Omental fat pad (tissue), 4 donors: ENCODE measurements at places on chromosomes 5 and 9. TPM values are rescaled to one million over a fixed set of nuclear protein-coding genes. Genes with fewer than 3 reads are reported as not detected.

MLANA gene
- total RNA-seq = not detected

DDX4 gene
- not detected for total RNA-seq

GRCh38 chr5:176186107-176186506 lies 52.1 kb upstream of the SIMC1 start:
- DNase-seq = no peak

LCN15 gene
- total RNA-seq = not detected

GRCh38 chr9:93119953-93120845 lies 13.9 kb downstream of the NINJ1 start:
- peak; percentile 89 for DNase-seq

DNA sequence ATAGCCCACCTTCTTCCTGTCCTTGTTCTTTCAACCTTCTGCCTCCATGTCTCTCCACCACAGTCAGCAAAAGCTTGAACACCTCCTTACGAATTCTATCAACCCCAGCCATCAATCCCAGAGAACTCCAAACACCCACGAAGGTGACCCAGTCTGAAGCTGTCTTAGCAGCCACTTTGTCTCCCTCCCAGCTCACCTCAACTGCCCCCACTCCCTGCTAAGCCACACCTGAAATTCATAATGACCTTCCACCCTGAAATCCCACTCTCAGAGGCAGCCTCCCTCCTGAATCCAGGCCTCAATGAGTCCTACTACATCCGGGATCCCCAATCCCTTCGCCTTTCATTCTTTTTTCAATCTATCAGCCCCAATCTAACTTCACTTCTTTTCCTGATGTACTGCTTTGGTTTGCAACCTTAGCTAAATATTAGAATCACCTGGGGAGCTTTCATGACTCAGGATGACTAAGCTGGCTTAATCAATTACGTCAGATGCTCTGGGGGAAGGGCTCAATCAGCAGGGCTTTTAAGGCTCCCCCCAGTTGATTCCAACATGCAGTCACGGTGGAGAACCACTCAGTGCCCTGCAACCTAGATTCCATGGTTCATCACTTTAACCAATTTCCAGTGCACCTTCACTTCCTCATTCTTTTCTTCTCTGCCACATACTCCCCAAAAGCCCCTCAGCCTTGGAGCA lies 32.2 kb downstream of the BHMT start:
- DNase-seq = no peak

GRCh38 chr5:87541676-87542075 lies 128.9 kb upstream of the CCNH start:
- no peak for DNase-seq

GRCh38 chr9:120477534-120478001 lies 102.4 kb downstream of the CDK5RAP2 start:
- peak; percentile 42 for DNase-seq

DNA sequence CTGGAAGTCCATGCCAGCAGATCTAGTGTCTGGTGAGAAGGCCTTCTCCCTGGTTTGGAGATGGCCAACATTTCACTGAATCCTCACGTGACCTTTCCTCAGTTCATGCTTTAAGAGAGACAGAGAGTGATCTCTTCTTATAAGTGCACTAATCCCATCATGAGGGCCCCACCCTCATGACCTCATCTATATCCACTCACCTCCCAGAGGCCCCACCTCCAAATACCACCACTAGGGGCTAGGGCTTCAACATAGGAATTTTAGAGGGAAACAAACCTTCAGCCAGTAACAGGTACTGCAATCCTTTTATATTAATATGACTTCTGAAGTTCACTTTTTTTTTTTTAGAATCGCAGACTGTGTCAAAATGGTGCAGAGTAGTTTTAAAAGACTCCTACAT lies 496.9 kb upstream of the ADAMTS16 start:
- DNase-seq = no peak

DNA sequence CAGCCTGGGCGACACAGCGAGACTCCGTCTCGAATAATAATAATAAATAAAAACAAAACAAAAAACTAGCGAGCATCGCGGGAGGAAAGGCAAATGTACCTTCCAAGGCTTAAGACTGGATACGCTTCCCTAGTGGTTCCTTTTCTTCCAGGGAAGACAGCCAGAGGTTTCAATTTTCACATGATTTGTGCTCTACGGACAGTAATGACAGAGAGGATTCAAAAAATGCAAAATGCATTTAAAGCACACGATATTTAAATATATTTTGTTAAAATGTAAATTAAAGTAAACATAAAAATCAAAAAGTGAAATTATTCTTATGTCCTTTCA lies 4.3 kb upstream of the TRIM41 start:
- no peak for DNase-seq

DNA sequence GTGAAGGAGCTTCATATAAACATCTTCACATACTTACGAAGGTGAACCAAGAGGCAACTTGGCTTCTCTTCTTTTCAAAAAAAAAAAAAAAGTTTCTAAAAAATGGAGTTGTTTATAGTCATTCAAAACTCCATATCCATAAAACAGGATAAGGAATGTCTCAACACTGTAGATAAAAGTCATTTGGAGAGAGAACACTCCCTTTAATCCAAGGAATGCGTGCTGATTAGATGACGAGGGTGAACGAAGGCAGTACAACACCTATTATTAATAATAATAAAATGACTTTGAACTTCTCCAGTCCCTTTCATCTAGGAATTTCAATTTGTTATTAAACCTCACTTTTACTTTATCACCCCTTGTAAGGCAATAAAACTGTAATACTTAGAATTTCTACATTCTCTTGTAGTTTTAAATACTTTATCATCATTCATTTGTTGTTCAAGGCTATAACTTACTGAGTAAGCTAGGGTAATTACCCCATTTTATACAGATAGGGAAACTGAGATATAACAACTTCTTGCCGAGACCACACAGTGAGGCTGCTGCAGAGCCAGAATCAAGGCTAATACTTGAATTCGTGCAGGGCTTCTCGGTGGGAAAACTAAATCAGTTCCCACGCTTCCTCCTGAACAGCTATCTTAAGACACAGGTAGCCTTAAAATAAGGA lies 377.1 kb downstream of the EFNA5 start:
- no peak for DNase-seq

DNA sequence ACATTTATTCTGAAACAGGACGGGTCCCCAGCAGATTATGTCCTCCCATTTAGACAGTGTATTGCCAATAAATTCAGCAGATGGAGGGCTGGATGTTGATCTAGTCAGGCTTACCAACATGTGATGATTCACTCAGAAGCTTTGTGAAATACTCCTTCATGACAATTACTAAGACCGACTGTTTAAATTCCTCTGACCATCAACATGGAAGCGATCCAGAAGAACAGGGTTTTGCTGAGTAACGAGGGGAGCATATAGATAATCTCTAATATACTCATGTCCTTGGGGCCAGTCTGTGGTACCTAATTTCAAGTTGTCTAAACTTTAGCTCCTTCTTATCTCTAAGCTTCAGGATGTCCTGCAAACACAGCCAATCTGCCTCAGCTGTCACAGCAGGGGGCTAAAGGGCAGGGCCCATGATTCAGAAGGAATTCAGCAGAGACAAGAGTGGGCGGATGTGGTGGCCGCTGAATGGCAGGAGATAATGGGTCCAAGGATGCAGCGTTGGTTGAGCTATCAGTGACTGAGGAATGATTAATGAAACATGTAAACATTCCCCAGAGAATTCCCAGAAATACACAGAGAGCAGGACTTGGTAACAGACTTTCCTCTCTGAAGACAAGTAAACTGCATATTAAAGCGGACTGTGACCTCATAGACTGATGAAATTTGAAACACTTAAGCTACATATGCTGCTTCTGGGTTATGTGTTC lies 109.4 kb downstream of the ANKRD55 start:
- peak; percentile 36 for DNase-seq

DNA sequence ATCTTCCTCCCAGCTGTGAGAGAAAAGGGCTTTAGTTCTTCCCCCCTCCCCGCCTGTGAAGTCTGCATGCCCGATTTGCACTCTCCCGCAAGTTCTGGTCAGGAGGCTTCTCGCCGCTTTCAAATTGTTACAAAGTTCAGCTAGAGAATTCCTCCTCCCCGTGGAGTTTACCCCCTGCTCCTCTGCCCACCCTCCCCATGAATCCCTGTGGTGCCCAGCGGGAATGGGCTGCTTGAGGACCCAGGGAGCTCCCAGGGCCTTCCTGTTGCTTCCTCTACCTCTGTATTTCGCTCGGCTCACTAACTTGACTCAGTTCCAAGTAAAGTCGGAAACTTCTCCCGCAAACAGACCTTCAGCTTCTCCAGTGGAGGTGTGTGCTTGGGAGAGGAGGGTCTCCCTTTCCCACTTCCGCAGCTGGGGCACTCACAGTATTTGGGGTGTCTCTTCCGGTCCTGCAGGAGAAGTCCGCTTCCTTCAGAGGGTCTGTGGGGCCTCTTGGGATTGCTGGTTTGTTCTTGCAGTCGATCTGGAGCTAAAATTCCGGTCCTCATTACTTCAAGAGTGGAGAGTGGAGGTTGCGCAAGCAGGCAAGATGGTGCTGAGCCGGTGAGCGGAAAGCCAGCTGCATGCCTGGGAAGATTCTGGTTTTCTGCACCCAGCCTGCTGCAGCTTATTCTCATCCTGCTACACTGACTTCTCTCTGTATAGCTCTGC lies 97.8 kb downstream of the ADAMTS12 start:
- DNase-seq = no peak

DNA sequence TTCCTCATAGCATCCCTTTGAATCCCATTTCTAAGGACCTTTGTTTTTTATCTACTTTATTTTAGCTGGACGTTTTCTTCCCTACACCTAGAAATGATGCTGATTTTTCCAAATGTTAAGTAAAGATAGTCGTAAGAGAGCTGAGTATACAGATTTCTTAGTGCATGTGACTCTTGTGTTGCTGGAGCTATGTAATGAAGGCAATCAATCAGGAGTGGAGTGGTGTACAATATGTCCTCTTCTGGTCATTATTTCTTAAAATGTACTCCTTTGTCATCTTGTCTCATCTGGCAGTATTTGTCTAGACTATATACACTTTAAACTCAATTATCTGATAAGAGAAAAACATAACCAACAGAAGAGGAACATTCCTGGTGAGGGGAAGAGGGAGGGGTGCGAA lies 13.5 kb downstream of the GAPT start:
- no peak for DNase-seq

GRCh38 chr5:119524485-119524884 lies 72.2 kb downstream of the HSD17B4 start:
- DNase-seq = no peak

GRCh38 chr5:127170918-127171600 lies 97.8 kb upstream of the C5orf63 start:
- DNase-seq = no peak

- no peak for DNase-seq
Measured at GRCh38 chr5:14202462-14202861, 59.3 kb downstream of the TRIO start.

AJM1 gene
- 0.74 TPM for total RNA-seq

DNA sequence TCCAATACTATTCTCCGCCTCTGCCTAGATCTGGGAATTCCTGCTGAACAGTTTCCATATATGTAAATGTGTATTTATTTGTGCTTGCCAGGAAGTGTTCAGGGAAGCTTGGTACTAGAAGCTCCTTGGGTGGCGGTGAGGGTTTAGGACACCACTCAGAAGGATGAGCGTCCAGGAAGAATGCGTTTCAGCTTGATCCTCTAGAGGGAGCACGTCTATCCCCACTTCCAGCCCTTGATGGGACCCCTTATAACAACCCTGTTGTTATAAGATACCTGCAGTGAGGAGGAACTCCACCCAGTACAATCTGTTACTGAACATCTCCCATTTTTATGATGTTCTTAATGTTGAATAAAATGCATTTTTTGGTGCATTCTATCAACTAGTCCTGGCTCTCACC lies 88.9 kb downstream of the CYFIP2 start:
- DNase-seq = no peak

PLEKHG4B gene
- total RNA-seq = not detected

- no peak for DNase-seq
Measured at GRCh38 chr5:129074903-129075302, 19.6 kb upstream of the ISOC1 start.

- DNase-seq = no peak
Measured at GRCh38 chr5:54659700-54660131, 142.2 kb downstream of the SNX18 start.

- DNase-seq = no peak
Measured at GRCh38 chr5:102958481-102959011, 161.4 kb downstream of the GIN1 start.

GRCh38 chr5:148333262-148333849 lies 2.0 kb upstream of the SPINK9 start:
- no peak for DNase-seq

DNA sequence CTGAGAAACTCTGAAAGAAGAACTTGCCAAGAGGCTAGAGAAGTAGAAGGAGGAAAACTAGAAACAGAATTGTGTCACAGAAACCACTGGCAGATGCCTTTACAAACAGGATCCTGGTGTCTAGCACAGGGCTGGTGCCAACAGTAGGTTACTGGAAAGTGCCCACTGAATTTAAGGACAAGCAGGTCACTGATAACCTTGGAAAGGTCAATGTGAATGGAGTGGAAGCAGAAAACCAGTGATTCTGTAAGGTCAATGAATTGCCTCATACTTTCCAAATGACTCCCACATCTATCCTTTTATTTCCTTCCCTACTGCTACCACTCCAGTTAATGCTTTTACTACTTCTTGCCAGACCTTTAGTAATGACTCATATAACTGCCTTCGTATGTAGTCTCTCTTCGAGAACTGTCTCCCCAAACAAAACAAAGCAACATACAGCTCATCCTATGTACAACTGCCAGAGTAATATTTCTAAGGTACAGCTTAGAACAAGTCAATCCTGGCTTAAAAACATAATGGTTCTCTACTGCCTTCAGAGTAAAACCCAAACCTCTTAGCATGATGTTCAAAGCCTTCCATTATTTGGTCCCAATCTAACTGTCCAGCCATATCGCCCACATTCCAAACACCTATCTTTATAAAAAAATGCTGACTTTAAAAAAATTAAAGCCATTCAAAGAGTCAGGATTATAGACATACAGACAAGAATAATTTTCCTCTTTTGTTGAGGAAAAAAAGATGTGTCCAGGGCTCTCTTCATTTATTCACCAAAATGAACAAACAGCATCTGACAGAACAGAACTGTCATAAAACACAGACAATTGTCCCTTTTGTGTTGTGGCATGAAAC lies 52.5 kb downstream of the NR3C1 start:
- no peak for DNase-seq

PRRX2 gene
- total RNA-seq = 3.9 TPM

- no peak for DNase-seq
Measured at GRCh38 chr9:70641631-70642030, 227.2 kb upstream of the KLF9 start.

- no peak for DNase-seq
Measured at GRCh38 chr9:129457325-129457779, 163.5 kb downstream of the C9orf50 start.

GRCh38 chr9:6428940-6429889 lies 16.2 kb downstream of the UHRF2 start:
- no peak for DNase-seq
